T follicular helper cell (primary cell): ENCODE measurements at places on chromosomes 4 and X.

- no peak for DNase-seq
Measured at GRCh38 chrX:40112996-40113395, 15.2 kb upstream of the BCOR start.

DNA sequence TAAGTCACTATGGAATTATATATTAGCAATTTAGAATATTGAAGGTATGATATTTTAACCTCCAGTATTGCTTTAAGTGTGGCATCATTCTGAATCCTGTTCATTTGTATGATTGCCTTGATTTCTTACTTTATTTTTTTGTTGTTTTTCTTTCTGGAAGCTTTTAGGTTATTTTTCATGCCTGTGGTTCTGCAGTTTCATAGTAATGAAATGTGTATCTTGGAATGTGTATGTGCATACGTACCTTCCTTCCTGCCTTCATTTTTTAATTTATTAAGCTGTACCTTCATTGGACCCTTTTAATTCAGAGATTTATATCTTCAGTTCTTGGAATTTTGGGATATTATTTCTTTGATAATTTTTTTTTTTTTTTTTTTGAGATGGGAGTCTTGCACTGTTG, 22.1 kb downstream of the CPEB2 start:
- DNase-seq = no peak

DNA sequence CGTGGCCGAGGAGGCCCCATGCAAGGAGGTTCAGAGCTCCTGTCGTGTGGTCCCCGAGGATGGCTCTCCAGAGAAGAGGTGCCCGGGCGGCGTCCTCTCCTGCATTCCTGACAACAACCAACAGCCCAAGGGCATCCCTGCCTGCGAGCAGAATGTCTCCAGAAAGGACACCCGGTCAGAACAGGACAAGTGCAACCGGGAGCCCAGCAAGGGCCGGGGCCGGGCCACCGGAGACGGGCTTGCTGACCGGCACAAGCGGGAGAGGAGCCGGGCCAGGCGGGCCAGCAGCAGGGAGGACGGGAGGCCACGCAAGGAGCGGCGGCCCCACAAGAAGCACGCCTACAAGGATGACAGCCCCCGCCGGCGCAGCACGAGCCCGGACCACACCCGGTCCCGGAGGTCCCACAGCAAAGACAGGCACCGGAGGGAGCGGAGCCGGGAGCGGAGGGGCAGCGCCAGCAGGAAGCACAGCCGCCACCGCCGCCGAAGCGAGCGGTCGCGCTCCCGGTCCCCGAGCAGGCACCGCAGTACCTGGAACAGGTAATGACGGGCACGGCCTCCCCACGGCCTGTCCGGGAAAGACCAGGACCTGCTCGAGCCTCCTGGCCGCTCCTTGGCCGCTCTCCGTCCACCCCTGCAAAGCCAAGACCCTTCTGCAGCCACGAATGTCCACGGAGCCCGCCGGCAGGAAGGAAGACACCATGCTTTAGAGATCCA, 9.8 kb downstream of the AKAP17A start:
- DNase-seq = no peak

- DNase-seq = no peak
Measured at GRCh38 chr4:30717208-30718020, 2.8 kb upstream of the PCDH7 start.

GRCh38 chr4:53558065-53558801, 33.1 kb downstream of the LNX1 start:
- no peak for DNase-seq
